M059J (cell line): ENCODE measurements at places on chromosomes 12 and 14. TPM values are rescaled to one million over a fixed set of nuclear protein-coding genes. Genes with fewer than 3 reads are reported as not detected.

DNA sequence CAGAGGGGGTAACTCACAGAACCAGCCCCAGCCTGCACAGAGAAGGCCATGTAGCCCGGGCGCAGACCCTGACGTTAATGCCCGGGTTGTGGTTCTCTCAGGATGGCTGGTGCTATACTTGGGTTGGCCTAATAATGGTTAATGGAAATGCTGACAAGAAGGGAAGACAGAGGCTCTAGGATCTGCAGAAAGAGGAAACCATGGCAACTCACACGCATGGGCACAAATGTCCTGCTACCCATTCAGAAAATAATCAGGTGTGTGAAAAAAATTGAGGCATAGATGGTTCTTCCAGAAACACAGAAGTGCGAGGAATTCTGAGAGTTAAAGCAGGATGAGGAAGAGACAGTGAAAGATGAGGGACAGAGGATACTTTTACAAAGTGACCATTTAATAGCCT is 33.8 kb downstream of the APPL2 start:
- no peak for DNase-seq

GRCh38 chr14:79136071-79137044 is 966.2 kb downstream of the NRXN3 start:
- no peak for DNase-seq

- no peak for DNase-seq
Observed at GRCh38 chr14:79557309-79557708, 654.0 kb downstream of the DIO2 start.

DNA sequence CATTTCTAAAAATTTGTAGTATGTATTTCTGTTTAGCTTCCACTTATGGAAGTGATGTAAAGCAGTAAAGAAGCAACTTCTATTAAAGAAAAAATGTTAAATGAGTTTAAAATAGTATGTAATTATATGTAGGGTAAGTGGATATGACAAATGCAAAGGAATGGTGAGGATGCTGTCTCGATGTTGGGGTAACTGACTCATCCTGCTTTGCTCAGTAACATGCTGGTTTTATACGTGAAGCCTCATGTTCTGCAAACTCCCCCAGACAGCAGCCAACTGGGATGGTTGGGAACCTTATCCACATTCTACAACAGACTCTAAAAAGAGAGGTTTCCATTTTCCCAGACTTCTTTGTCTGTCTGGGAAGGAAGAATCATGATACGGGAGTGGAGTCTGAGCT is 1006.4 kb upstream of the TMEM132C start:
- DNase-seq, result peak; percentile 40

Gene GPR68
- total RNA-seq, result 0.71 and 1.6 TPM in 2 replicates

Gene HCAR1
- not detected in 2 replicates for total RNA-seq

GRCh38 chr14:36524874-36525745 is 5.1 kb upstream of the NKX2-1 start:
- DNase-seq, result no peak

DNA sequence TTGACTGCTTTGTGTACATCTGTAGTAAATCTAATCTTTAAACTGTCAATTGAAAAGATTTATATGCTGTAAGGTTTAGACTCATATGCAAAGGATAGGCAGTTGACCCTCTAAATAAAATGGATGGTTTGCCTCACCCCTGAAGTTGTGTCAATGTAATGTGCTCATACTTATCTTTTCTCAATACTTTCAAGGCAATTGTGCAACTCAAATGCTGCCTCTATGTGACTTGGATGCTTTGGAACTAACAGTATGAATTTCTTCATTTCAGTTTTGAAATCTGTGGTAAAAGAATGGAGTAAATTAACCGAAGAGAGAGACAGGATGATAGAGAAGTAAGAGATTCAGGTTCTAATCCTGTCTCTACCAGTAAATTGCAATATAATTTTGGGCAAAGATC is 9.7 kb downstream of the PDE6H start:
- DNase-seq, result no peak

- no peak for DNase-seq
Observed at GRCh38 chr12:108048686-108049085, 80.4 kb upstream of the WSCD2 start.

Gene ETFBKMT
- 1.3 TPM in 2 replicates for total RNA-seq

Gene GARIN6
- not detected in 2 replicates for total RNA-seq

GRCh38 chr14:70890826-70891659 is 16.2 kb upstream of the PCNX1 start:
- DNase-seq, result no peak

DNA sequence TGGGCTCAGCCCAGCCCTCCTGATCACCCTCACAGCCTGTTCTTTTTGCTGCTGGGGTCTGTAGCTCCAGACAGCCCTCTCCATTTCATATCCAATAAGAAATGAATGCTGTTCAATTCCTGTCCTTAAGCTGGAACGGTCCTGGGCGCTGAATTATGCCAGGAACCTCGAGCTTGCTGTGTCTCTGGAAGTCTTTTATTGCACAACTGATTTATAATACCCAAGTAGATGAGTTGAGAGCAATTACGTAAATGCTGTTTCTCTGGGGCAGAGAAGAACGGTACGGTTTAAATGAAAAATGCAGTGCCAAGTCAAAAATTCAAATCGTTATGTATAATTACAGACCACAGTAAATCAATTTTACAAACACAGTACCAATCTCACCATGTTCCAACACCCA is 161.0 kb downstream of the SAMD4A start:
- DNase-seq, result no peak

DNA sequence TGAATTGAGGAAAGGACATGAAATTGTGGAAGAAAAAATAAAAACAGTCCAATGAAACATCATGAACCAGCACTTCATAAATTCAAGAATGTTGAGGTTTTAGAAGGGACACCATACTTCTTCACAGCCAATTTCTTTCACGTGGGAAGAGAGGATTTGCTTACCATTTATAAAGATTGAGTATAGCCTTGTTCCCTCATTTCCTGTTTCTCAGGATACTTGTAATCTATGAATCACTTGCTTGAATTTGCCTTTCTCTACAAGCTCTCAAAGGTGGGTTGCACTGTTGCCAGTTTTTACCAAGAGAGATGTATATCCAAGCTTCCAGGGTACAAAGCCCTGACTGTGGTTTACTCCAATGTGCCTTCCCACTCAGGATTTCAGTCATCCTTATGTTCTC is 116.1 kb downstream of the DUSP6 start:
- DNase-seq, result peak; percentile 57

GRCh38 chr12:49261721-49262120 is 3.2 kb upstream of the TUBA1C start:
- DNase-seq, result no peak

DNA sequence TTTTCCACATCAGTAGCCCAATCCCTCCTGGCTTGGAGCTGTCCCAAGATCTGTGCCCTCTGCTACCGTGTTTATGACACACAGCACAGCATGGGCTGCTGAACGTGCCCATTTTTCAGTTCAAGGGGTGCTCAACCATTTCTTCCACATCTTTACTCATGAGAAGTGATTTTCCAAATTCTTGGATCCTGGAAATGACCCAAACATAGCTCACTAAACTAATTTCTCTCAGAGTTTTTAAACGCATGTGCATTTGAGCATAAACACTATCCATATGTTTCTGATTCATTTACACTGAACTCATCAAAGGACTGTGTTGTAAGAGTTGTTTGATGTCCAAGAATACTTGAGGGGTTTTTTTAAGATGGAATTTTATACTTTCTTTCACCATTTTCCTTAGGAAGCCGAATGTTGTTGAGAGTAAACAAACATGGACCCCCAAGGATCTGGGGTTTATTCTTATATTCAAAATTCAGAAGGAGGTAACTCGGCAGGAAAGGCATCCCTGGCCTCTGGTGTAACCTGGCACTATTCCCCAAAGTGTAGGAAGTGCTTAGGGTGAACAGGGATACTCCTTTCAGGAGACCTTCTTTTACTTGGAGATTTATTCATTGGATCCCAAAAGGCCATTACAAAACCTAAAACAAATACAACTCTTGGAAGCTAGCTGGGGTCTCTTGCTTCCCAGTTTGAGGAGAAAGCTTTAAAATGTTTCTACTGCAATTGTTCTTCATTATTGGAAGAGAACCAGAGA is 215.0 kb downstream of the BMP4 start:
- DNase-seq, result peak; percentile 6

- no peak for DNase-seq
Observed at GRCh38 chr12:26711072-26711471, 121.9 kb downstream of the ITPR2 start.
